NAMALWA (cell line): ENCODE measurements at places on chromosomes 11 and 22.

DNA sequence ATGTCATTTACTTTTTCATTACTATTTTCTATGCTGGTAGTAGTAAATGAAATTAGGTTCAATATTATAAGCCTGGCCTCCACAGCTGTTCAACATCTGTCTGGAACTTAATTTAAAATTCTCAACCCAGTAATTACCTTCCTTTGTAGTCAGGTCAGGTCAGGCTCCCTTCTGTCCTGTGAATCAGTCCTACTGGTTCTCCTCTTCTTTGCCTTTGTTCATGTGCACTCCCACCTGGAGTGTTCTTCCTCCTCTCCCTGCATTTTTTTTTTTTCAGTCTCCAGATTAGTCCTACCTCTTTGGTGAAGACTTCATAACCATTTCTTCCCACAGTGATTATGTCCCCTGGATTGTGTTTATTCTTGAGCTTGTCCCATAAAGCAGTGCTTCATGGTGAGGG is 67.9 kb downstream of the DKK3 start:
- no peak for DNase-seq

DNA sequence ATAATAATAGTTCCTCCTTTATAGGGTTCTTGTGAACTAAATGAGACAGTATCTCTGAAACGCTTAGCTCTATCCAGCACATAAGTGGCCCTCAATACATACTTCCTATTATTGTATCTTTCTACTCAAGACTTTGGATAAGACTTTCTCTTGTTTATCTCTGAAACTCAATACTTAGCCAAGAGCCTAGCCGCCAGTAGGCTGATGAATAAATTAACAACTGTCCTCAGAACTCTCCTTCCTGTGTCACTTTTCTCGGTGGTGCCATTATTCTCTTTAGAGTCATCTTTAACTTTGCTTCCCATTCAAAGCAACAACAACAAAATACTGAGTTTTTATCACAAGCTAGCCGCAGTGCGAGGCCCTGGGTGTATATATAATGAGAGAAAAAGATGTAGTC is 86.9 kb downstream of the FAM83F start:
- DNase-seq: no peak

GRCh38 chr11:129391360-129391759 is 15.7 kb downstream of the BARX2 start:
- DNase-seq: no peak

- no peak for DNase-seq
Observed at GRCh38 chr22:23083315-23084021, 13.1 kb downstream of the GNAZ start.

DNA sequence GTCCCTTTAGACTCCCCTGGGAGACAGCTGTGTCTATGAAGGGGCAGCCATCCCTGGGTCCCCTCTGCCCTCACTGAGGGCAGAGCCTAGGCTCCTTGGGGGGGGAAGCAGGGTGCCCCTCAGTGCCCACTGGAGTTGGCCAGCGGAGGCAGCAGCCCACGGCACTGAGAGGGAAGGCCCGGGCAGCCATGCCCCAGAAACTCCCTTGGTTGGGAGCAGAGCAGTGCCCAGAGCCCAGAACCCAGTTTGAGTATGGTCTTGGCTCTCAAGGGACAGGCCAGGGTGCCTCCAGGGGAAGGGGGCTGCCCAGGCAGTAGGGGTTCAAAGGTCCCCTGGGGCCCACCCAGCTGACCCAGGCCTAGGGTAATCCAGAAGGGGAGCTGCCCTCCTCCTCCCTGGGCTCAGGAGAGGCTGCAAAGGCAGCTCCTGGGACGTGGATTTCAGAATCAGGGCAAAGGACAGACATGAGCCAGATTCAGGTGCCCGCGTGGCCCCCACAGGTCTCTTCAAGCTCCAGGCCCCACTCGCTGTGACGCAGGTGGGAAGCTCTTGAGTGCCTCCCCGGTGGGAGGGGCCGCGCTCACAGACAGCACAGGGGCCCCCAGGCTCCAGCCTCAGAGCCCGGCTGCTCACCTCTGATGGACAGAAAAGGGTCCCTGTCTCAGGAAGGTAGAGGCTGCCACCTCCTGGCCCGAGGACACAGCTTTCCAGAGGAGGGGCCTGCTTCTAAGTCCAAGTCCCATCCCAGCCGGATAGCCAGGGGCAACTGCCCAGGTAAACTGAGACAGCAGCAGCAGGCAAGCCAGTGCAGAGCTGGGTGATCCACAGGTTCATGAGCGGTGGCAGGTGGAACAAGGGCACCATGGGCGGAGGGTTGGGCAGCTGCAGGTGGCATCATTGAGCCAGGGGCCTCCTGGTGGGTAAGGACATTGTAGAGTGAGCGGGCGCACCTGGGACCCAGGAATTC is 2.6 kb downstream of the C11orf21 start:
- DNase-seq: no peak

DNA sequence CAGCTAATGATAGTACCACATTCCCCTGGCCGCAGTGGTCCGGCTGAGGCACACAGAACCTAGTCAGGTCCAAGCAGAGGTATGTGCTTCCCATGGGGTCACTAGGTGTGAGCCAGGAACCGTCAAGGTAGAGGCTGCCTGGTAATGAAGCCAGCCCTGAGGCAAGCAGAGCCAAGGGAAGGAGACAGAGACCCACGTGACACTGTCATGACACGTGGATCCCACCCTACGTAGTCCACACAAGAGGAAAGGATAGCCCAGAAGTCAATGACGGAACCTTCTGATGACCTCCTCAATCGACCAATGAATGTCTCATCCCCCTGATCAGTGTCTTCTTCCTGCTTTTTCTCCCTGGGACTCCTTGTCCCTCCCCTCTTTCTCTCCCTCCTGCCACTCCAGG is 19.0 kb downstream of the A4GALT start:
- DNase-seq: no peak

GRCh38 chr11:45304992-45305335 is 18.8 kb upstream of the SYT13 start:
- DNase-seq: no peak

DNA sequence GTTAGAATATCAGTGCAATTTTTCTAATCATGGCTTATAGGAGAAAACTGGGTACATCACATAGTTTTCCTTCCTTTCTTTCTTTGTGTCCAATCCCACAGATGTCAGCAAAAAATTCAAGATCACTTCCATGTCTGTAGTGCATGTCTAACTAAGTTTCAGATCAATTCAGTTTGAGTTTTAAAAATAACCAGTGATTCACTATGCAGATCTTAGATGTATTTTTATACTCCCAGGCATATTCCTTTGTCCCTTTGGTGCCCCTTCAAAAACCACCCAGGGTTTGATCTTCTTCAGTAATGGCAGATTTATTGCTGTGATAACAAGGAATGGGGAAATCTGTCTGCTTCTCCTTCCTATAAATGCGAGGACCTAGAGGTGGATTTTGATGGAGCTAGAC is 915.6 kb downstream of the METTL15 start:
- DNase-seq: no peak

DNA sequence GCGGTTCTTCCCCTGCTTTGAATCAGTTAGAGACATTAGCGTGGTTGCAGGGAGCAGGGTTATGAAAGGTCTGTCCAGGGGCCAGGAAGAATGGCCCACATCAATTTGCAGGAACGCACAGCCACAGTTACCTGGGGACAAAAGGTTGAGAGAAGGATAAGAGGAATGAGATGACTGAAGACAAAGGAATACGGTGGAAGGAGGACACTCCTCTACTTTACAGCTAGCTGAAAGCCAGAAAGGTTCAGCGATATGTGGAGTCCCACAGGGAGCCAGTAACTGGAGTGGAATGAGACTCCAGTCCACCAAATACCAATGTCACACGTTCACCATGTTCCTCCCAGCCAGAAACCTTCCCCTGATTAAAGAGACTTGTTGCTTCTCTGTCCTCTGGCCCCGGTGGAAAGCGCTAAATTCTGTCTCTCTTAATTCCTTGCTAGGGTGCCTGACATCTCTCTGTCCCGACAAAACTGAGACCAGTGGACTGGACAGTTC is 10.7 kb downstream of the XNDC1N start:
- no peak for DNase-seq

GRCh38 chr22:47551431-47551775 is 789.0 kb downstream of the TBC1D22A start:
- DNase-seq: no peak

- DNase-seq: peak; percentile 26
Observed at GRCh38 chr11:44632466-44633123, 67.1 kb downstream of the CD82 start.

- DNase-seq: no peak
Observed at GRCh38 chr11:92284107-92284506, 59.5 kb downstream of the FAT3 start.

- DNase-seq: no peak
Observed at GRCh38 chr11:57778318-57779037, 16.9 kb downstream of the CTNND1 start.

DNA sequence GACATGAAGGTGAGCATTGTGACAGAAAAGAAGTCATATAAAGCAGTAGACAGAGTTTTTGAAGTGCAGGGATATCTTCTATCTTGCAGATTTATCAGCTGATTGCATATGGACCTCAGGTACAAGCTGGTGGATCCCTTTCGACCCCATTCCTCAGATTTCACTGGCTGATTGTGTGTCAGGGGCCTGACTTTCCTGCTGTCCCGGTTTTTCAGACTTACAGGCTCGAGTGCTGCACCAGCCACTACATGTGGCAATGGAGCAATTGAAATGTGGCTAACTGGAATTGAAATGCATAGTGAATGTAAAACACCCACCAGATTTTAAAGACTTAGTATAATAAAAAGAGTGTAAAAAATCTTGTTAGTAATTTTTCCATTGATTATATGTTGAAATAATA is 50.3 kb downstream of the CLMP start:
- DNase-seq: no peak

DNA sequence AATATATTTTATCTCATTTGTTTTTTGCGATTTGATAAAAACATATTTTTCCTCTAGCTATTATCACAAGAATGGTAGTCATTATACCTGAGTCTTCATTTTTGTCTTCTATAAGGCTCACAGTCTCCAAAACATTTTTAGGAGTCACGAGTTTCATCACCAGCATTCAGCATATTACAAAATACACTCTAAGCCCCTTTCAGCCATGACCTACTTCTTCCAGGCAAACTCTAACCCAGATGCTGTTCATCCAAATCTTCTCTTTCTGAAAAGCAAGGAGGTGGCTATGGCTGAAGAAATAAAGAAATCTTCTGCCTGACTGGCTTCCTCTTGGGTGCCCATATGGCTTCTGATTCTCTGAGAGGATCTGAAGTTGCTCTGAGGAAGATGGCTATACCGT is 35.7 kb upstream of the USP47 start:
- DNase-seq: no peak

GRCh38 chr11:94923004-94923334 is 50.4 kb downstream of the CWC15 start:
- DNase-seq: no peak

- no peak for DNase-seq
Observed at GRCh38 chr11:31651822-31652221, 142.3 kb downstream of the ELP4 start.

DNA sequence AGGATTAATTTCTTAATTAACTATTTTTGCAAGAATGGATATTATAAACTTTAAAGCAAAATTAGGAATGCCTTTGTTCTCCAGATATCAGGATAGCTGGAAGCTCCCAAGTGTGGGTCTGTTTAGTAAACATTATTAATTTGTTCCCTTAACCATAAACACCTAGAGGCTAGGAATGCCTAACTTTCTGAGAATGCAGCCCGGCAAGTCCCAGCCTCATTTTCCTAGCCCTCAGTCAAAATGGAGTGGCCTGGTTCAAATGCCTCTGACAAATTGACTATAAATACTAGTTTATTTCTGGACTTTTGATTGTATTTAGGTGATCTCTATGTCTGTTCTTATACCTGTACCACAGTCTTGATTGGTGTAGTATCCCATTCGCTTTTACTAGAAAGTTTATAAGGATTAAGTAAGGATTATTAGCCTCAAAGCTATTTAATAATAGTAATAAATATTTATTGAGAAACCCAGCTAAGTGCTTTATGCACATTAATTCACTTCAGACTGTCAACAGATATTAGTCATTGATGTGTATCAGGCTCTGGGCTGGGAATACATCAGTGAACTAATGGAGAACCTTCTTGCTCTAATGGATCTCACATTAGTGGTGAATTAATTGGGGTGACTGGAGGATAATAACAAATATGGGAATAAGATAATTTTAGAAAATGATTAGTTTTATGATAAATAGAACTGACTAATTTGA is 25.8 kb downstream of the PPME1 start:
- no peak for DNase-seq

DNA sequence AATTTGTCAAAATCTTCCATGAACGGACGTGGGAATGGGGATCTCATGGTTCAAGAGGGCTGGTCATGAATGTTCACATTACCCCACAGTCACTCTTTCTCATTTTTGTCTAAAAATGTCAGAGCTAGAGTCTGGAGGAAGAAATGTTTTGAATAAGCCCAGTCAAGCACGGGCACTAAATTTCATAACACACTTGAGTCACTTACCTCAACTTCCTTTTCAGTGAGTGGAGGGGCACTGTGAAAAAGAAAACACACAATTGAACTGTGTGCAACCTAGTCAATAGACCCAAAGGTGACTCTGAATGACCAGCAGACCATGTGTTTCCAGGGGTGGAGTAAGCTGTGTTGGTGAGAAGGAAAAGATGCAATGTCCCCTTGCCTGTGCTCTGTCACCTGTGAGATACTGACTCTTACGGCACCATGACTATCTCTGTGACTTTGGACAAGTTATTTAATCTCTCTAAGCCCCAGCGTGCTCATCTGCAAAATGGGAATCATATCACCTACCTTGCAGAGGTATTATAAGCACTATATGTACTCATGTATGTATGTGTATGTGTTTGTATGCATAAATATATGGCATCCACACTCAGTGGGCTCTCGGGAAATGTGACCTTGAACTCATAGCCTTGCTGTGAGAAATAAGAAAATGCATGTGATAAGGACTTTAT is 38.2 kb upstream of the LYVE1 start:
- peak; percentile 26 for DNase-seq

DNA sequence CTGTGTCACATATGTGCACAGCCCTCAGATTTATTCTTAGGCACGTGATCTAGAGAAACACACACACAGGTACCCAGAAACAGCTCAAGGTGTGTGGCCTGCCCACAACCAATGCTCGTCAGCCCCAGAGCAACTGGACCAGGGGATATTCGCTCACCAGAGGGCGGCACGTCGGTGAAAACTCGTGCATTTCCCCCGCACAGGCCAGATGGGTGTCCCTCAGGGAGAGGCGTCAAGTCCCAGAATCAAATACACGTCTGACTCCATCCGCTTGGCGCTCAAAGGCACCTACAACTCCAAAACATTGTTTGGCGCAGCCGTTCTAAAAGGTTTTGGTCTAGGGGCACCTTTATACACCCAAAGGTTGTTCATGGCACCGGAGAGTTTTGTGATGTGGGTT is 429.0 kb downstream of the BRD1 start:
- DNase-seq: no peak

GRCh38 chr11:27571154-27571810 is 64.7 kb upstream of the LIN7C start:
- no peak for DNase-seq

GRCh38 chr11:128734103-128734831 is 40.4 kb downstream of the FLI1 start:
- peak; percentile 62 for DNase-seq

DNA sequence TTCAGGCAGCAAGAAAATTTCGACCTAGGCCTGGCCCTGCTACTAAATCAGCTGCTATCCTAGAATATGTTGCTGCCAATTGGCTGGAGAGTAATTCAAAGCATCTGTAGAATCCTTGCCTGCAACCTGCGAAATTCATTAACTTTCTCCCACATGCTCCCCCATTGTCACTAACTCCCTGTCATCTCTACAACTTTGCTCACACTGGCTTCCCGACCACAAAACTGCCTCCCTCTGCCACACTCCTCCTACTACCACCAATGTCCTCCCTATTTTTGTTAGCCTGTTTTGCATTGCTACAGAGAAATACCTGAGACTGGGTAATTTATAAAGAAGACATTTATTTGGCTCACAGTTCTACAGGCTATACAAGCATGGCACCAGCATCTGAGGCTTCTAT is 570.6 kb downstream of the INSC start:
- no peak for DNase-seq
